AML-193 (cell line): ENCODE measurements at places on chromosomes 3 and 15.

DNA sequence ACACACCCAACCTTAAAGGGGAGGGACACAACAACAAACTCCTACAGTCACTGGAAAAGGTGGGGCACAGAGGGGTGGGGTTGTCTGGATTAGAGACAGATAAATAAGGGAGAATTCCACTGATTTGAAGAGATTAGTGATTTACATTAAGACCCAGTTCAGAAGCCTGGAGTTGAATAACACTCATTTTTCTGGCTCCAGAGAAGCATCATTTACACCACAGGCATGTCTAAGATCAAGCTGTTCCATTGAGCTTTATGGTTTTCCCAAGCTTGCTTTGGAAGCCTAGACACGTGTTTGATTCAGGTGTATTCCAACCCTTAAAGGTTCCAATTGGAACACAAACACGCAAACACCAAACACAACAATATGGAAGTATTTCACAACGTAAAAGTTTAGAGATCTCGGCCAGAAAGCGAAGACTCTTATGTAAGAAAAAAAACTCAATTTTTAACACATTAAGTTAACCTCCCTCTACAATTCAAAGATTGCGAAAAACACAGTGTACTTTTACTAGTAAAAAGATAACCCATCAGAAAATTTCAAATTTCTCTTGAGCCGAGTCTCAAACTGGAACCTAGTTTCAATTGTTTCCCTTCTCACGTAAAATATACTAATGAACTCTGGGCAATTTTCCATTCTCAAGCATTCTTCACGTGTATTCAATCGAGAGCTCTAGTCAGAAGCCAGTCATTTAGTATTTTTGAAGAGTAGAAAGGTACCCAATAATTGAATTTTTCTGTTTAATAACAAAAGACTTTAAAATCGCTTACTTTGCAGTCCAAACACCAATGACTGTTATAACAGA lies 2.1 kb downstream of the TRA2B start:
- DNase-seq, result peak; percentile 20

- DNase-seq, result no peak
Measured at GRCh38 chr3:52531860-52532516, 1.7 kb downstream of the NT5DC2 start.

DNA sequence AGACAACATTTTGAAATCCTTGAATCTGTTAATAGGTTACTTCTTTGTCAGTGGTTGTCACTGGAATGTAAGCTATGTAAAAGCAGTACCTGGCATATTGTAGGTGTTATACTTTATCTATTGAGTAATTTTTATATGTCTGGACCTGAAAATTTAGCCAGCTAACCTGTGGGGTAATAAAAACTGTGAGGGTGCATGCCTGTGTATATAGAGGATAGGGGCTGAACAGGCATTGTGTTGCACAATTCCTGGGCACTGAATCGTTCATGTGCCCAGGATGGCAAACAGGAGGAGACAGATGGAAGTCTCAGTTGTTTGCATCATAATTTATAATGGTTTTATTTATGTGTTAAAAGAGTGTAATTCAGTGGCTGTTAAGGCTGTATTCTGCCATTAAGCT lies 67.1 kb downstream of the ARMC8 start:
- no peak for DNase-seq

- no peak for DNase-seq
Measured at GRCh38 chr3:53129344-53129743, 891 bp downstream of the RFT1 start.

GRCh38 chr3:54863366-54863765 lies 64.5 kb downstream of the LRTM1 start:
- no peak for DNase-seq

DNA sequence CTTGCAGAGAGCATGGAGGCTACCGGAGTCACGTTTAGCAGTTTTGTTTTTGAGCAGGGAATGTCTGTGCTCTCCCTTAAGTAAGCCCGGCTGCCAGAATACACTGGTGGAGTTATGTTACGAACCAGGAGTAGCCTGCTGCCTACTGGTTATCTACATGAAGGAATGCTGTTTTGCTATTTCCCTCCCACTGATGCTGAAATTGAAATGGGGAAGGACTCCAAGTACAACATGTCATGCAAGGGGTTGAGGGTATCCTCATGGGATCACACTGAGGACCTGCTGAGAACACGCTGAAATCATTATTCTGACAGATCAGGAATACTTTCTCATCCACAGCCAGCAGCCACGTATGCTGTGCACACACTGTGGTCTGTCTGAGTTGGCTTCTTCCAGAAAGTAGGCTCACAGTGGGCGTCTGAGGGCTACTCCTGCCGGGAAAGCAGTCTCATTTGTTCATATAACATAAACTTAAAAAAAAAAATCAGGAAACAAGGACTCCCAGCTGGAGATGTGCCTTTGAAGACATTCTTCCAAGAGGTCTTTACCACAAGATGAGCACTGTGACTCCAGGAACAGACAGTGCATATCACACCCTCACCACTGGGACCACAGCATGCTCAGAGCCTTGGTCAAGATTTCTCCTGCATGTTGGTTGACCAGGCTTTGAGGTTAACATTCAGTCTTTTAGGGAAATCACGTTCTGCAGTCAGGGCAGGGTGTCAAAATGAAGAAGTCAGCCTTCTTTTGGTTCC lies 300.4 kb upstream of the RASGRP1 start:
- DNase-seq, result no peak

GRCh38 chr3:99686955-99687612 lies 48.7 kb downstream of the COL8A1 start:
- DNase-seq, result peak; percentile 57

DNA sequence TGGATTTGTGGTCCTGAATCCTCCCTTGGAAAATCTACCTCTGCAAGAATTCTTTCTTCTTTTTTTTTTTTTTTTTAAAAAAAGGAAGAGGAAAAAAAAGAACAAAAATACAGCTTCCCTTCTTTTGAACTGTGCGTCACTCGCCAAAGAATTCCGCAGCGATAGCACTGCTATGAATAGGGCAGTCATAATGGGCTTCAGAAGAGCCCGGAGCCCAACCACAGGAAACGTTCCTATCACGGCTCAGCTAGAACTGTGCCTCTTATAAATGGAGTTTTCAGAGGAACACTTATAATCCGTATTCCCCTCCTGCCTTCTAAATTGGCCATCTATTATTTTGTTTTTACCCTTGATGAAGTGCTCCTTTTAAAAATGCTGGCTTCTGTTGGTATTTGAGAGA lies 227.7 kb downstream of the ADAMTS17 start:
- no peak for DNase-seq

DNA sequence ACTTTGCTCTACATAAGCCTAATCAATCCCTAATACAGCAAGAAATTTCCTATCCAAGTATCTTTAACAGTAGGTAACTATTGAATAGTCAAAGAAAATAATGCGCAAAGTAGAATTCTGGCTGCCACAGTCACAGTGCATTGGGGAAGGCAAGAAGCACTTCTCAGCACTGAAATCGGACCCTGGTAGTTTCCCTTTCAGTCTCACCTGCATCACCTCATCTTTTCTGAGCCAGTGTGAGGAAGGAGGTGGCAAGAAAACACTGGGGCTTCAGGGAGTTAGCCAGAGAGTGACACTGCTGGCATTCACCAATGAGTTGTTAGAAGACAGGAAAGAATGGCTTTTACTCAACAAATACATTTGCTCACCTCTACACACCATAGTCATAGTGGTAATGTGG lies 8.3 kb downstream of the TRIM42 start:
- DNase-seq, result no peak

GRCh38 chr15:101669744-101670143 lies 17.6 kb upstream of the TM2D3 start:
- no peak for DNase-seq

- no peak for DNase-seq
Measured at GRCh38 chr15:60894347-60894746, 334.8 kb downstream of the RORA start.

DNA sequence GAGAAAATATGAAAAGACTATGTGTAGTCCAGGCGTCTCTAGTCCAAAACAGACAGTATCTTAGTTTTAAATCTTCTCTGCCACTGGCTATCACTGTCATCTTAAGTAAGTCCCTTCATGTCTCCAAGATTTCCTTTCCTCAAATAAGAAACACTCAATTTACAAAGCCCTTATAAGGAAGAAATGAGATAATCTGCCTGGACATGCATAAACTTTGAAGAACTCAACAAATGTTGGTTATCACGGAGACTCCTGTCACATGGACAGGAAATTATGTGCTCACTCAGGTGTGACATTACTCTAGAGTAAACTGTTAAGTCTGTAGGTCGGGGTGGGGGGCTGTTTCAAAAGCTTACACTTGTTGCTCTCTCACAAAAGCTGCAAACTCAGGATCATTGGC lies 91.9 kb downstream of the IMPG2 start:
- DNase-seq, result no peak

DNA sequence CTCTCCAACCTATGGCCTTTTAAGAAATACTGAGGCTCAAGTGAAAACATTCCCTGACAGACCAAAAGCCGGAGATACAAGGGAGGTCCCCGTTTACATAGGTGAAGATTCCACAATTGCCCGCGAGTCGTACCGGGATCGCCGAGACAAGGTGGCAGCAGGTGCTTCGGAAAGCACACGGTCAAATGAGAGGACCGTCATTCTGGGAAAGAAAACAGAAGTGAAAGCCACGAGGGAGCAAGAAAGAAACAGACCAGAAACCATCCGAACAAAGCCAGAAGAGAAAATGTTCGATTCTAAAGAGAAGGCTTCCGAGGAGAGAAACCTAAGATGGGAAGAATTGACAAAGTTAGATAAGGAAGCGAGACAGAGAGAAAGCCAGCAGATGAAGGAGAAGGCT lies 24.8 kb downstream of the SYNM start:
- DNase-seq, result no peak

DNA sequence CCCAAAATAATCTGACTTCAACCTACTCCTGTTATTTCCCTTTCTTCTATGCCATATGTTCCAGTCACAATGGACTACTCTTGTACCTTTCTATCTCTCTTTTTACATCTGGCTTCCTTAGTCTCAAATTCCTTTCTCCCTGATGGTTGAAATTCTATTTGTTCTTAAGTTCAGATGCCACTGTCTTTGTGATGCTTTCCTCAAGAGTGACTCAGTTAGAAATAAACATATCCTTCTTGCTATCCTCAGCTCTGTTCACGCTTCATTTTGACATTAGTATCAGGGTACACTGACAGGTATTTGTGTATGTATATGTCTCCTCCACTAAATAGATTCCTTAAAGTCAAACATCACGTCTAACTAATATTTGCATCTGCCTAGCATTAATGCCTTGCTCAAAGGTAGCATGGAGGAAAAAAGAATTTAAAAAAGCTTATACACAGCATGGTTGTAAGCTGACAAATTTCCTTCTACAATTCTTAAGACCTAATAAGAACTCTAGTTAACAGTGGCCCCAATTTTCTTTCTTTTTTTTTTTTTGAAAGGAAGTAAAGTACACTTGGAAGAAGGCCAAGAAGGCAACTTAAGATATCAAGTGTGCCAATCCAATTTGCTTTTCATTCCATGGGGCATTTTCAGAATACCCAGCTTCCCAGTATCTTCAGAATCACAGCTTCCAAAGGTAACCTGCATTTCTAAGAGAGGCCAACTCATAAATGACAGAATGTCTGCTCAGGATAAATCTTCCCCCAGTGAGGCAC lies 58.0 kb downstream of the CHAC1 start:
- no peak for DNase-seq

DNA sequence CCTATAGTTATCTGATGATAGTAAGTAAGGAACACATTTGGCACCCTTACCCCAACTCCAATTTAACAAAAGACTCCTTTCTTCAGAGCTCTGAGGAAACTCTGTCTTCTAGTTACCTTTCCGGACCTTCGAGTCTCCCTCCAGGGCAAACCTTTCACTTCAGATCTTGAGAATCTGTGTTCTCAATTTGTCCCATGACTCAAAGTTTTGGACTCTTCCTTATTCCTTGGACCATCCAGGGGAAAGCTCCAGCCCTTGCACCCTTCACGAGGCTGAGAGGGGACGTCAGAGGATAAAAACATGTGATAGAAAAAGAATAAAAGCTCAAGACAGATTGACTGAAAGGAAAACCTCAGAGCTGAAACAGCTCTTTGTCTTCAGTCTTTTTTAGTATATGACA lies 76.9 kb downstream of the CTNNB1 start:
- DNase-seq, result no peak

DNA sequence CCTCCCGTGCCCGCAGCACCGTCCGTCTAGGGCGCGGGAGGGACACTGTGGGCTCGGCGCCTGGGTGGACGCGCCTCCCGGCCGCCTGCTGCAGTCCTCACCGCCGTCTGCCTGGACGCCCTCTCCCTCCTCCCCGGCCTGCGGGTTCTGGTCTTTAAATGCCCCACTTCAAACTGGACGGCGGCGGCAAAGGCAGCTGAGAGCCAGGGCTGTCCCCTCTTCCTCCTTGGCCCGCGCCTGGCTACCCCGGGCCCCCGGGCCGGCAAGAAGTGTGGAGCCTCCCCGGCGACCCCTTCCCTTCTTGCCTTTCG lies 426 bp downstream of the CBLB start:
- DNase-seq, result no peak

- peak; percentile 40 for DNase-seq
Measured at GRCh38 chr15:48507416-48508065, 138.0 kb downstream of the FBN1 start.

GRCh38 chr3:111717601-111718000 lies 122.5 kb upstream of the ZBED2 start:
- DNase-seq, result peak; percentile 86

- no peak for DNase-seq
Measured at GRCh38 chr15:42147431-42147735, 9.1 kb downstream of the PLA2G4F start.

GRCh38 chr3:108406661-108407206 lies 103.7 kb downstream of the MYH15 start:
- DNase-seq, result peak; percentile 93

DNA sequence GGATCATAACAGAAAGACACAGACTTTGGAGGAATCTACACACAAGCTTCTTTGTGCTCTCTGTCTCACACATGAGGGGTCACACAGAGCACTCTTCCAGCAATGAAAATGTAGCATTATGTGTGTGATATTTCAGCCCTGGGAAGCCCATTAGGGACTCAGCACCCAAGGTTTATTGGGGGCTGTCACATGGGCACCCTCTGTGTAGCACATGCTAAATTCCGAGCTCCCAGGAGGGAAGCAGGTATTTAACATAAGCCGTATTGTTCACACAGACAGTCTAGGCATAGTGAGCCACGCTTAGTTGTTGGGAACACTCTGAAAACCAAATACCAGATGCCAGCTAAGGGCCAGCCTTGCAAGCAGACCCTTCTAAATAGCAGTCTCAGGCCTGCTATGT lies 261.6 kb upstream of the MANF start:
- no peak for DNase-seq

GRCh38 chr15:68028137-68028887 lies 25.8 kb upstream of the PIAS1 start:
- no peak for DNase-seq

DNA sequence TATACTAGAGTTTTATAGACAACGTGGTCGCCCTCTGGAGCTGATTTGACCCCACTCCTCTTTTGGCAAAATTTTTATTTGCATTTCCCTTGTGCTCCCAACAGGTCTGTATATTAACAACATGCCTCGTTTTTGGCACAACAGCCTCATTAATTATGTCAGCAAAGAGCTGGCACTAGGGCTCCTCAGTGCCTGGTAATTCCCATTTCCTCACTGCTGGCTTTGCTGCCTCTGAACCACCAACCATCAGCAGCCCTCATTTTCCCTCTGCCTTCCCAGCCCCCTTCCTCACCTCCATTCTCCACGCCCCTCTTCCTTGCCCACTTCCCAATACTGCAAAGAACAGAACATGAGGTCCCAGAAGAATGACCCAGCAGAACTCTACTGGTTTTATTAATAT lies 204.8 kb downstream of the ABHD5 start:
- DNase-seq, result no peak

- DNase-seq, result peak; percentile 61
Measured at GRCh38 chr3:5197470-5198312, 10.2 kb downstream of the EDEM1 start.

- no peak for DNase-seq
Measured at GRCh38 chr15:69926006-69926405, 171.7 kb downstream of the TLE3 start.

GRCh38 chr3:142272200-142272891 lies 47.0 kb upstream of the GK5 start:
- no peak for DNase-seq
